Left kidney (tissue), 8 donors: ENCODE measurements at places on chromosomes 12 and 14. TPM values are rescaled to one million over a fixed set of nuclear protein-coding genes. Genes with fewer than 3 reads are reported as not detected.

DNA sequence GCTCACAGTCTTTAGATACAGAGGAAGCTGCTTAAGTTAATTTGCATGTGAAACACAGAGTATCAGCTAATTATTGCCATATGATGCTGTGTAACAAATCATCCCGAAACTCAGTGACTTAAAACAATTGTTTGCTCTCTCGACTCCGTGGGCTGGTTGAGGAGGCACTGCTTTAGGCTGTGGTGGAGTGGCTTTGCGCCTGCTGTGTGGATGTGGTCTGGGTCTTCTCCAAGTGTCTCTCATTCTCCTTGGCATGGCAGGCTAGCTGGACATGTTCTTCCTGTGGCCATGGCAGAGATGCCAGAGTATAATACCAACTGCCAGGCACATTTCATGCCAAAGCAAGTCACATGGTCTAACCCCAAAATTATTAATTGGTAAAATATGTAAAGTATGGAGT is 40.9 kb downstream of the PELI2 start:
- DNase-seq: no peak

DNA sequence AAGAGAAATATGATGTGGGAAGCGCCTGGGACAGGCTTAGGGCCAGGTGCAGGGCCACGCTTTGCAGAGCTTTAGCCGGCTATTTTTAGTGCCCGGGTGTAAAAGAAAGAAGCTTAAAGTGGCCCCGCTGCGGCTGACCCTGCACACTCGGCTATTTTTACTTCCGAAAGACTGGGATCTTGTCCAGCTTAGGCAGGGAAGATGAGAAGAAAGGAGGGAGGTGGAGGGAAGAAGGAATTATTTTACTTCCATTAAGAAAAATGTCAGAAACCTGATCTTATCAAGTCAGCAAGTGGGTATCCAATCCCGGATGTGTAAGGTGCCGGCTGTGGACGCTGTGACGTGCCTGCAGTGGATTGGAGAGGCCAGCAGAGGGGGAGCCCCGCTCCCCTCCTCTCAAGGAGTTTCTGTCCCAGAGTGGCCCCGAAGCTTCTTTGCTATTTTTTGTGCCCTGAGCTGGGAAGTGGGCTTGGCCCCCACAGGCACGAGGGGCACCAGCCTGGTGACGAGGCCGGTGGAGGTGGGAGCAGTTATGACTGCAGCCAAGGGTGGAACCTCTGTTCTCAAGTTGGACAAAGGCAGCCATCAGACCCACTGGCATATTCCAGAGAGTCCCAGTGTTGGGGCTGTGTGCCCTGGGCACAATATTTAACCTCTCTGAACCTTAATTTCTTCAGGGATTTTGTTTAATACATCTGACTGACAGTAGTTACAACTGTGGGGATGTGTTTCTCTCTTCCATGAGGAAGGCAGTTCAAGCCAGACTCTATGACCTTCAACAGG is 97.7 kb downstream of the ESRRB start:
- DNase-seq: peak; percentile 47

DNA sequence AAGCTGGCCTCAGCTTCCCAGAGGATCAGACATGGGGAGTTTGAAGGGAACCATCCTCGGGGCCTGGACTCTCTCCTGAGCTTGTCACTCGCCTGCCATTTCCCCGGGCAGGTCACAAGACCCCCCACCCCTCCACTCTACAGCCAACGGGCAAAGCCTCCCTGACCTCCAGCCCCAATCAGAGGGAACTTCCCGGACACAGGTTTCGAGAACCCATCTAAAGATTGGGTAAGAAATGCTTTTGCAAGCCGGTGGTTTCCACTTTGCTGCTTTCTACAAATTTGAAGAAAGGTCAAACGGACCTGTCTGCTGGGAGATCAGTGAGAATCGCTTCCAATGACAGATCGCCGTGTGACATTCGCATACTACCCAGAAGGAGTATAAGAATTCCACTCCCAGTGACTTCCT is 89.6 kb downstream of the SCARB1 start:
- no peak for DNase-seq

Gene KERA
- not detected for polyA plus RNA-seq

GRCh38 chr14:53001787-53002378 is 51.0 kb upstream of the FERMT2 start:
- DNase-seq: no peak

DNA sequence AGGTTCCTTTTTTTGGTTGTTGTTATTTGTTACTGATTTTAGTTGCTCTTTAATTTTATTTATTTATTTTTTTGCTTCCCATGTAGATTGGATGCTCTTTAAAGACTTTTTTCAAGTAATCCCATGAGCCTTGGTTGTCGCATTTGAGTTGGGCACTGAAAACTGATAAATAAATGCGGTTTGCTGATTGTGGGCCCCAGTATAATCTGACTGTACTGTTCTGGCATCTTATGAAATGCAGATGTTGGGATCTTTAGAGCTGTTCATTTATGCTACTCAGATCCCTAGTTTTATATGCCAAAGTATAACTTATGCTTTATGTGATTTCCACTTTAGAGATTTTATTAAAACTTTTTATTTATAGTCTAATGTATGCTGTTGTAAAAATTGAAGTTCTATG is 33.3 kb downstream of the WNK1 start:
- DNase-seq: no peak

DNA sequence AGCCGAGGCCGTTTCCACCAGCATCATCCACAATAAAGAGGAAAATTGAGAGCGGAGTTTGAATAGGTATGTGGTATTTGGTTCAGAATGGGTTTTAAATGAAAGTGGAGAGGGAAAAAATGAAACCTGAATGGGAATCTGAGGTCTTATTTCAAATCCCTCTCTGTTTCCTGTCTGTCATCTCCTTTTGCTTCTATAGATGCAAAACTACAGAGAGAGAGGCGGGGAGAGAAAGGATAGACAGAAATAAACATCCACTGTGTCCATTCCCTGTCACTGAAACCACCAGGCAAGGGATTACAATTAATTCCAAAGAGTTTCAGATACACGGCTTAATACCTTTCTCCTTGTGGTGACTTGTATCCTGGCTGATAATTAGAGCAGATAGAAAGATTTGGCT is 102.3 kb downstream of the DAD1 start:
- no peak for DNase-seq

DNA sequence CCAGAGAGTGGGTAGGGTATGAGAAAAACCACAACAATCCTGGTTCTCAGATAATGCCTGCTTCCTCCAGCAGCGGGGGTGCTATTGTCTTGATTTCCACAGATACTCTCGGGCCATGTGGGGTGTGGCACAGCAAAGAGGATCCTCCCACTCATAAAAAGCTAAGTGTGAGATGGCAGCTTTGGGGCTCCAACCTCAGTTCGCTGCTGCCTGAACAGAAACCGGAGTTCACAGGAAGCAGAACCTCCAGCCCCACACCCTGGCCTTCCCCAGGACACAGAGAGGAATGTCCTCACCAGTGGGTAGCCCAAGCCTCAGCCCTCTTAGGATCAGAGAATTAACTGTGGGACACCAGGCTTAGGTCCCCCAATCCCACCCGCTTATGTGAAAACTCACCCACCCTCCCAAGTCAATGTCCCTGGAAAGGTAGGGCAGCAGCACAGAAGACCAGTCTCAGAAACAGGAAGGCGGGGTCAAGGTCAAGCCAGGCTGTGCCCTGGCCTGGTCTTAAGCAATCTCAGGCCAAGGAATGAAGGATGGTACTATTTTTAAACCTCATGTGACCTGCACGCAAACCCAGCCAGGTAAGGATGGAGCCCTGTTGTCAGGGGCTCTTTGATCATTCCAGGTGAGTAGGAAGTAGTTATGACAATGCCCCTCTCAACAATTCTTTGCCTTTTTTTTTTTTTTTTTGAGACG is 9.0 kb downstream of the KCTD10 start:
- DNase-seq: no peak

GRCh38 chr14:33781236-33781635 is 169.6 kb downstream of the EGLN3 start:
- DNase-seq: no peak

DNA sequence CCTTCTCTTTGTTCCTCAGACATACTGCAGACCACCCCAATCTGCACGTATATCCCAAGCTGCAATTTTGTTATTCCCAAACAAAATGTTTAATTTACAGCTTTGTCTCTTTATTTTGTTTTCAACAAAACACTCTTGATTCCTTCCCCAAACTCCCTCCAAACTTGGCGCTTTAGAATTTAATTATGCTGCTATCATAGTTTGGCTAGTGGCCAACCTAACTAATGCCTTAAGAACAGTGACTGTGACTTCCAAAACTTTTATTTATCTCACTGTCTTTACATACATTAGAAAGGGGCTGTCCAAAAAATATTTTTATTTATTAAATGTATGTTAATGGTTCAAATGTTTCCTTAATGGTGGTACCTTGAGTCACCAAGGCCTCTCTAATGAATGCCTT is 7.1 kb downstream of the TMBIM4 start:
- DNase-seq: no peak

Gene TMEM179
- 0.60 TPM for polyA plus RNA-seq

Gene CELA1
- polyA plus RNA-seq: not detected

DNA sequence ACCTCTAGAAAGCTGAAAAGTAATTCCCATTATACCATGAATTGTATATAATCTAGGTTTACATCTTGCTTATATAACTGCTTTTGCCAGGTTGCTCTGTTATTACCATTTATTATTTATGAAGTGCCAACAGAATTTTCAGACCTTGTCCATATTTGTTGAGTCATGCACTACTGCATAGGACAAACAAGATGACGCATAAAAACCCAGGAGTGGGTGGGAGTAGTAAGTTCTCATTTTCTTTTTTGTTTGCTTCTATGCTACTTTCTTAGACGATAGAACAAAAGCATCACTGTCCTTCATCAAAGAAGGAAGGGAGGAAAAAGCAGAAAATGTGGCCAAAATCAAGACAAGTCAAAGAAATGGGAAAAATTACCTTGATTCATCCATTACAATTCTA is 119.0 kb upstream of the RASSF8 start:
- DNase-seq: no peak

DNA sequence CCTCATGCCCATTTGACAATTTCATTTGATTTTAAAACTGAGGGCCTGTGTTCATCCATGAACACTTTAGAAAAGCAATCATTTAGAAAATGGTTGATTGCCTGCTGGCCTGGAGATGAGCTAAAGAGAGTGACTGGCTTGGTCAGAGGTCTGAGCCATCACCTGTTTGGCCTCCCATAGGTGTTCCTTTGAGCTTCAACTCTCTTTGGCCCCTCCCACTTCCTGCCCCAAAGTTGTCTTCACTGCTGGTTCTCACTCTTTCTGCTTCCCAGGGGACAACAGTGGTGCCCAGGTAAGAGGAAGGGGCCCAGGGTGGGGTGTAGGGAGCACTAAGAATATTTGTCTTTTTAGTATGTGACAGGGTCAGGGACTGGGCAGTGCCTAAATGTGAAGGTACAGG is 4.9 kb upstream of the TCP11L2 start:
- DNase-seq: no peak

Gene GALNT8
- 4.3 TPM for polyA plus RNA-seq

- no peak for DNase-seq
Measured at GRCh38 chr12:29208936-29209701, 60.0 kb downstream of the FAR2 start.

DNA sequence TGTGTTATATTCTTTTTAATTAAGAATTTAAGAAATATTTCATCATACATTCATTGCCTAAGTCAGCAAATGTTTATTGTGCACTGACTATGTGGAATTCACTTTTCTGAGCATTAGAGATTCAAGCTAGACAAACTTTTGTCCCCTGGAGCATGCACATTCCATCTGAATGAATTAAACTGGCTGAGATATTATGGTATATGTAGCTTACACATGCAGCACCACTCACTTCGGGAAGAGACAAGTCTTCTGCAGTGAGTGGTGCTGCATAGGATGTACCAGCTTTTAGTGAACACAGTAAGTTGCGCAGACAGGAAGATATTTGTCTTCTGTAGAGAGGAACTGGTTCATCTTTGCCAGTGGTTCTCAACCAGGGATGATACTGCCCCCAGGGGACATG is 318.4 kb downstream of the SYT1 start:
- DNase-seq: no peak

DNA sequence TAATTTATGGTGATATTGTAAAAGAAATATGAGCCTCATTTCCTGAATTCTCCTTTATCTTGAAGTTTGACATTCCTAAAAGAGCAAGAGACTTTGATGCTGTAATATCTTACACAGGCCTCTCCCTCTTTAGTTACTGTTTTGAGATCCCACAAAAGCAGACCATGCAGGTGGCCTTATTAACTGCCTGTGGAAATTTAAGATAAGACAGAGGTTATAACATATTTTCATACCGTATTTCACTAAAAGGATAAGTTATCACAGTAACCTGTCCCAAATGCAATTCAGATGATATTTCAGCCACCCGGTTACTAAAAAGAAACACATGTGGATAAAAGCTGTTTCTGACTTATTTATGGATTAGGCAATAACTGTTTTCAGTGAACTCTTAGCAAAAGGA is 150.1 kb downstream of the NAV3 start:
- no peak for DNase-seq

GRCh38 chr14:100159094-100159864 is at the start of gene DEGS2:
TSS of gene DEGS2 (minus strand) at chr14:100159645. CDS start at chr14:100159587, 58 bp downstream.
- no peak for DNase-seq

GRCh38 chr14:41235466-41235865 is 371.2 kb upstream of the LRFN5 start:
- DNase-seq: no peak

GRCh38 chr14:64704743-64705380 is 638 bp downstream of the PLEKHG3 start:
- DNase-seq: no peak

GRCh38 chr12:106315523-106315922 is 13.0 kb downstream of the TCP11L2 start:
- no peak for DNase-seq

- no peak for DNase-seq
Measured at GRCh38 chr12:124646385-124647230, 79.2 kb upstream of the NCOR2 start.

GRCh38 chr12:93191423-93191822 is 186.3 kb upstream of the NUDT4 start:
- DNase-seq: no peak

- no peak for DNase-seq
Measured at GRCh38 chr14:100735271-100735670, 8.6 kb downstream of the DLK1 start.

GRCh38 chr12:124994437-124994975 is 1.1 kb downstream of the BRI3BP start:
- DNase-seq: no peak

GRCh38 chr14:88576222-88576621 is 13.4 kb downstream of the ZC3H14 start:
- no peak for DNase-seq

Gene UNC79
- polyA plus RNA-seq: 1.1 TPM

GRCh38 chr14:43894534-43894933 is 612.5 kb downstream of the FSCB start:
- DNase-seq: no peak

GRCh38 chr12:8078398-8078797 is 3.7 kb upstream of the NECAP1 start:
- peak; percentile 24 for DNase-seq
